ENCODE measurements at places on chromosomes 3 and 15.

DNA sequence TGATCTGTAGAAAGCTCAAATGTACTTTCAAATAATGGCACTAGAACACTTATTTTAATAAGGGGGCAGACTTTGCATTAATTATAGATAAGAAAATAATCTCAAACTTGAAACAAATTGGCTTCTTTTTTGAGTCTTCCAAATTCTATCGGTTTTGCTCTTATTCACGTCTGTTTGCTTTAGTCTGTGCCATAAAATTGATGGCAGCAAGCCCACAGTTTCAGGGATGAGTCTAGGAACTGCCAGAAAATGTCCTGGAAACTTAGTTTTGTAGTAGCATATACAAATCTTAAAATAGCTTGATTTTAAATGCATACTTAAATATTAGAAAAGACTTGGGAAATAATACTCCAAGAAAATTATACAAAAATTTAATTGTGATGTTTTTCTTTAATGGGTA, 39.7 kb downstream of the BCHE start:
- DNase-seq, result no peak

GRCh38 chr15:39079296-39079847, 501.5 kb upstream of the THBS1 start:
- no peak for DNase-seq

DNA sequence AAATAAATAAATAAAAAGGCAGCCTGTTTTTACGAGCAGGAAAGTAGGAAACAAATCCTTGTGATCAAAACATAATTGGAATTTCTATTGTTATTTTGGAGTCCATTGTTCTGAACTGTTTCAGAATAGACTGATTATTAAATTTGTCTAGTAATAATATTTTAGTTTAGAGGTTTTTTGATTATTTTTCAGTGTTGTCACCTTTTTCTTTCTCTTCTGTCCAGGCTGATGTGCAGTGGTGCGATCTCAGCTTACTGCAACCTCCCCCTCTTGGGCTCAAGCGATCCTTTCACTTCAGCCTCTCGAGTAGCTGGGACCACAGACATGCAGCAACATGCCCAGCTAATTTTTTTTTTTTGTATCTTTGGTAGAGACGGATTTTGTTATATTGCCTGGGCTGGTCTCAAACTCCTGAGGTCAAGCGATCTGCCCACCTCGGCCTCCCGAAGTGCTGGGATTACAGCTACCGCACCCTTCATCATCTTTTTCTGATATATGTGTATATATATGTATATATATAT, 38.0 kb downstream of the KAT2B start:
- no peak for DNase-seq

- no peak for DNase-seq
Observed at GRCh38 chr3:23592961-23593931, 212.5 kb upstream of the UBE2E1 start.

- DNase-seq, result no peak
Observed at GRCh38 chr3:40120806-40121205, 188.7 kb upstream of the EIF1B start.

GRCh38 chr15:93378558-93378957, 289.5 kb upstream of the RGMA start:
- DNase-seq, result no peak

DNA sequence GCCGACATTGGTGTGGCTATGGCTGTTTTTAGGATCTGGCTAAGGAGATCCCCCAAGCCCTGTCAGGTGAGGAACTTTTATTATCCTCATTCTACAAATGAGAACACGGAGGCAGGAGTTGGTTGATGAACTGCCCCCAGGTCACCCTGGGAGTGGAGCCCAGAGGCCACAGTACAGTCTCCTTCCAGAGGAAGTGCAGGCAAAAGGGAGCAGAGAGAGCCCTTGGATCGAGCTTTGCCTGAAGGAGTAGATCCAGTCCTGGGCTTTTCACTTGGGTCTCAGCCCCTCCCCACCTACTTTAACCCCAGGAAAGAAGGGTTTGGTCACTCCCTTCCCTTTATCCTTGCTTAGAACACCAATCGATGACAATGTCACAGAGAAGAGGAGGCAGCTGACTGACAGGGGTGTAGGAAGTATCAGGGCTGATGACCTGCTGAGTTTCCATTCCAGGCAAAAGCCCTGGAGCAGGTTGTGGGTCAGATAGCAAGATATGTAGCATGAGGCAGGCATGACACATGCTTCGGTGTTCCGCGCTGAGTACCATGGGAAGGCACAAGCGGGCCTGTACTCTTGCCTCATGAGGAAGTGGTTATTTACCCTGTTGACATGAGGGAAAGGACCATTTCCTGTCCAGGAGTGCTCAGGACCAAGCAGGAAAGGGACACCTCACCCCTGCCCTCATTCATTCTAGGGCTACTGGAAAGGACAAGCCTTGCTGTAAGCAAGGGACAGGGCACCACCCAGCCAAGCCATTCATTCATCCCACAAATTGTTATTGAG, 5.8 kb upstream of the PLA2G4D start:
- DNase-seq, result no peak

DNA sequence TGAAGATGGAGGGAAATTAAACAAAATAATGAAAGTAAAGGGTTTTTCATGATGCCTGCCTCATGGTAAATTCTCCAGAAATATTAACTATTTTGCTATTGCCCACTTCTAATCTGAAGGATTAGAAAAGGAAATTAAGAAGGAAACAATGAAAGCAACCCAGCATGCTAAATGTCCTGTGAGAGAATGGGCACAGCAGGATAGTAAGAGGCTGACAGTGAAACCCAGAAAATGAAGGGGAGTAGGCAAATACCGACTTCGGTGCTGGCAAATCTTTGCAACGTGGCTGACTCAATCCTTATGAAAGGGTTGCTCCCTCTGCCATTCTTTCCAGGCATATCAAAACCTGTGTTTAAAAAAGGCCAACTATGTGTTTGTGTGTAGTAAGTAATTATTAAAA, 147.5 kb upstream of the SYNPR start:
- DNase-seq, result no peak

GRCh38 chr3:165504554-165504953, 308.4 kb upstream of the SLITRK3 start:
- no peak for DNase-seq

DNA sequence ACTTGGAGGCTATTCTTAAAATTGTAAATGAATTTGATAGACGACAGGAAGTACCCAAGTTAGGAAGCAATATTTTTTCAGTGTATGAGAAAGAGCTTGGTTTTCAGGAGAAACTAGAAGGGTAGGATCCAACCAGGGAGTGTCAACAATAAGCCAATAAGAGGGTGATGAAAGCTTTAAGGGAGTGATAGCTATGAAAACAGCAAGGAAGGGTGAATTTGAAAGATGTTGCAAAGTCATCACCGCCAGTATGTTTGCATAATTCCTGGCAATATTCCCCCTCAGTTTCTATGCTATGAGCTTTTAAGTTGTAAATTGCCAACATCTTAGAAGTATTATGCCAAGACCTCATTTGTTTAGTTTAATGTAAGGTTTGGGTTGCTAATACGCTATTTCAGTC, 11.8 kb upstream of the CSTA start:
- DNase-seq, result no peak

GRCh38 chr3:141737093-141737492, 1.0 kb upstream of the RNF7 start:
- no peak for DNase-seq
